Vein endothelial cell (primary cell): ENCODE measurements at places on chromosomes 1 and 21. TPM values are rescaled to one million over a fixed set of nuclear protein-coding genes. Genes with fewer than 3 reads are reported as not detected.

Gene GPR61
- 0.65 TPM in 1 of 2 replicates, not detected in the other for total RNA-seq

Gene NBPF20
- 1.6 and 2.9 TPM in 2 replicates for total RNA-seq

Gene SLAMF8
- total RNA-seq = not detected in 2 replicates

Gene NR5A2
- total RNA-seq = 3.6 and 21.3 TPM in 2 replicates

Gene ALDH4A1
- total RNA-seq = 8.8 and 12.4 TPM in 2 replicates

Gene RBP7
- not detected in 2 replicates for total RNA-seq

Gene GJA5
- 2.0 and 8.8 TPM in 2 replicates for total RNA-seq

Gene GNG4
- 0.19 TPM in 1 of 2 replicates, not detected in the other for total RNA-seq

Gene DPT
- total RNA-seq = not detected in 2 replicates

Gene PCP4L1
- not detected in 2 replicates for total RNA-seq

Gene FAM72C
- total RNA-seq = 0.33 and 1.9 TPM in 2 replicates

Gene TNFRSF4
- 2.0 and 3.6 TPM in 2 replicates for total RNA-seq

Gene PDC
- not detected in 2 replicates for total RNA-seq

Gene SH2D5
- 0.86 and 0.98 TPM in 2 replicates for total RNA-seq

Gene VAV3
- 18.6 and 21.2 TPM in 2 replicates for total RNA-seq

Gene ANKRD34A
- 0.19 and 0.33 TPM in 2 replicates for total RNA-seq

Gene DENND2D
- 0.76 and 0.98 TPM in 2 replicates for total RNA-seq

Gene TRIM67
- total RNA-seq = not detected in 2 replicates

Gene LCE3E
- not detected in 2 replicates for total RNA-seq

Gene USP21
- total RNA-seq = 5.9 and 6.2 TPM in 2 replicates

Gene ERG
- total RNA-seq = 153 and 170 TPM in 2 replicates

Gene IGFN1
- total RNA-seq = not detected in 2 replicates

Gene SPRR2E
- not detected in 2 replicates for total RNA-seq

Gene IFNLR1
- not detected in 2 replicates for total RNA-seq

Gene SUCO
- 30.7 and 37.4 TPM in 2 replicates for total RNA-seq

Gene PTPRF
- 173 and 288 TPM in 2 replicates for total RNA-seq

Gene ST6GALNAC5
- total RNA-seq = 0.98 TPM in 1 of 2 replicates, not detected in the other

Gene A3GALT2
- total RNA-seq = not detected in 2 replicates

Gene CLIC6
- total RNA-seq = under 0.01 TPM in 1 of 2 replicates, not detected in the other

Gene SLC45A1
- 0.48 and 1.6 TPM in 2 replicates for total RNA-seq

Gene APCS
- total RNA-seq = not detected in 2 replicates

Gene TEX38
- not detected in 2 replicates for total RNA-seq

Gene NR0B2
- total RNA-seq = not detected in 2 replicates

Gene RGS16
- total RNA-seq = 0.19 and 0.33 TPM in 2 replicates

Gene NBPF3
- total RNA-seq = 1.8 and 5.9 TPM in 2 replicates

Gene AGT
- not detected in 2 replicates for total RNA-seq

Gene ZFP69B
- 3.9 and 4.3 TPM in 2 replicates for total RNA-seq

Gene KCNN3
- 1.2 and 2.3 TPM in 2 replicates for total RNA-seq

Gene GNPAT
- 59.8 and 60.3 TPM in 2 replicates for total RNA-seq

Gene ADCY10
- total RNA-seq = 0.48 TPM in 1 of 2 replicates, not detected in the other

Gene RGS1
- not detected in 2 replicates for total RNA-seq

Gene S100A2
- total RNA-seq = 0.33 and 0.86 TPM in 2 replicates

Gene OR2T2
- not detected in 2 replicates for total RNA-seq

Gene KCNE2
- not detected in 2 replicates for total RNA-seq

Gene BLACAT1
- total RNA-seq = under 0.01 and 0.29 TPM in 2 replicates

Gene PGBD5
- total RNA-seq = not detected in 2 replicates

Gene ATAD3B
- 10.1 and 28.8 TPM in 2 replicates for total RNA-seq
